ENCODE measurements at places on chromosomes 7 and 10.

GRCh38 chr10:107692072-107692471, 527.6 kb upstream of the SORCS1 start:
- no peak for DNase-seq

DNA sequence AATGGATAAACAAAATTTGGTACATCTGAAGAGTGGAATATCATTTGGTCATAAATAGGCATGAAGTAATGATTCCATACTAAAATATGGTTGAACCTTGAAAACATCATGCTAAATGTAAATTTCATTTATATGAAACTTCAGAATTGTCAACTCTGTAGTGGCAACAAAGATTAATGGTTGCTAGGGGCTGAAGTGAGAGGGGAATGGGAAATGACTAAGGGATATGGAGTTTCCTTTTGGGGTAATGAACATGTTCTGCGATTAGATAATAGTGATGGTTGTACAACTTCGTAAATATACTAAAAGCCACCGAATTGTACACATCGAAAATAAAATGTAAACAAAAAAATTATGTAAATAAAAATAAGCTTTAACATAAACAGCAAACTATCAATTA, 384.1 kb upstream of the STEAP1 start:
- DNase-seq: no peak

DNA sequence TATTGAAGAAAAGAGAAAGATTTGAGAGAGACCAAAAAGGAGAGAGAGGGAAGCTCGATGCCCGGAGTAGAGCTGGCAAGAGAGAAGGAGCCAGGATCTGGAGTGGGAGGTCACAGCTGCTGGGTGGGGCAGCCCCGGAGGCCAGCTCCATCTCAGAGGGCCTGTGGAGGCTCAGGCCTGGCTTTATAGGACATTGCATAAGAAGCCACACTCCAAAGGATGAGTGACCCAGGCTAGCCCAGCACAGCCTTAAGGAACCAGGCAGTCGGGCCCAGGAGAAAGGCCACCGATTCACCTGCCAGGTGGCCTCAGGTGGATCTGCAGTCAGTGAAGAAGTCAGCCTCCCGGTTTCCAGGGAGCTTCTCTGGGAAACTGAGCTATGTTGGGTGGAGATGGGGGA, 676 bp downstream of the PLAC9 start:
- DNase-seq: no peak

- no peak for DNase-seq
Measured at GRCh38 chr7:34034728-34035127, 129.4 kb downstream of the BMPER start.

DNA sequence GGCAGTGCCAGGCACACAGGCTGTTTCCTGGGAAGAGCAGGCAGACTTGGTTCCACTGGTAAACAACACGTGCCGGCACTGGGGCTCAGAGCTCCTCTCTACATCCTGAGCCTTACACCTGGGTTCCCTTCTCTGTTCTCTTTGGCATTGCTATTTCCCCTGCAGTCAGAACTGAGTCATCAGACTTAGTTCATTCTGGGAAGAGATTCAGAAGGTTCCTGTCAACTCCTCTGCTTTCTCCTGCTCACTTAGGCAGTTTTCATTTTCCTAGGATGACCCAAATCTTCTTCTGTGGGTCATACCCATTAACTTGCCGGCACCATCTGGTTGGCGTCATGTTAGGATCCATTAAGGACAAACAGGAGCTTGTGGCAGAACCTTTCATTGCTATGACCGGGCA, 33.4 kb upstream of the LRRC18 start:
- DNase-seq: no peak

GRCh38 chr7:140126435-140127034, 50.2 kb downstream of the KDM7A start:
- DNase-seq: no peak

- peak; percentile 8 for DNase-seq
Measured at GRCh38 chr7:92634924-92635519, 44.8 kb upstream of the FAM133B start.

- no peak for DNase-seq
Measured at GRCh38 chr10:480928-481552, 208.4 kb downstream of the DIP2C start.

- DNase-seq: peak; percentile 62
Measured at GRCh38 chr10:92757066-92757710, 67.4 kb downstream of the HHEX start.

DNA sequence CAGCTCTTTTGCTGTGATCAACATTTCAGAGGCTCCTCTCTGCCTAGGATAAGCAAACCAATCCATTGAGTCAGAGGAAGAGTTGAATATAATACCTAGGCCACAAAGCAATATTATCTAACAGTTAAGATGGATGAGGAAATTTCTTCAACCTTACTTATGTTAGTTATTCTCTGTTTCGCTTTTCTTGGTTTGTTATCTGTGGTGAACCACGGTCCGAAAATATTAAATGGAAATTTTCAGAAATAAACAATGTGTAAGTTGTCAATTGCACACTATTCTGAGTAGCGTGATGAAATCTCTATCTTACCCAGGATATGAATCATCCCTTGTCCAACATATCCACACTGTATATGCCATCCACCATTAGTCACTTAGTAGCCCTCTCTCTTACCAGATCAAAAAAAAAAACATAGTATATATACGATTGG, 1.5 kb upstream of the HTR7 start:
- no peak for DNase-seq

DNA sequence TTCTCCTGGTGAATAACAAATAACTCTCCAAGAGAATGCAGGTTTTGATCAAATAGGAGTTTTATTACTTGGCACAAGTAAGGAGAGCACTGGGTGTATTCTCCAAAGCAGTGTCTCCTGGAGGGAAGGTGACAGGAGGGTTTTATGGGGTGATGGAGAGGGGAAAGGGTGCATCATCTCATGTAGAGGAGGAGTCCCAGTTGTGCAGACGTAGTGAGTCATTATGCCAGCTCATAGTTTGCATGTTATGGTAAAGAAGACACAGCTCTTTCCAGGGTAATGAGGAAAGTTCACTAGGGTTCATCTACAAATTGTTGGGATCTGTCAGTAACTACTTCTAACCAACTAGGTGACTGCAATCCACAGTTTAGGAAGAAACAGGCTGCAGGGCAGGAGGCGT, 347.9 kb upstream of the MEOX2 start:
- no peak for DNase-seq

- peak; percentile 57 for DNase-seq
Measured at GRCh38 chr7:28298870-28299518, 113.3 kb upstream of the CREB5 start.

DNA sequence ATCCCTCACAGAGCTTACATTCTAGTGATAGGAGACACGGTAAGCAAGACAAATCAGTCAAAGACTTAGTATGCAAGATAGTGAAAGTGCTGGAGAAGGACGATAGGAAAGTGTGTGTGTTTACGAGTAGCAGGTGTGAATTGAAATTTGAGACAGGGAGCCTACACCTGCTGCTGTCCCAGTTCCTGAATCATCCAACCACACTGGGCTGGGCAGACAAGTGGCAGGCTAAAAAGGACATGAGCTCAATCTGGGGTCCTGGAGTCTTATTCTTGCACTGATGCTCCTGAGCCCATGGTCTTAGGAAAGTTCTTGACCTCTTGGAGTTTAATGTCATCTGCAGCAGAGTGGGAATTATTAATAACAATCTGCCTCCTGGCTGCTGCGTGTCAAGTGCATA, 16.2 kb downstream of the RBP3 start:
- DNase-seq: no peak

- no peak for DNase-seq
Measured at GRCh38 chr7:110774071-110774470, 316.9 kb upstream of the LRRN3 start.

DNA sequence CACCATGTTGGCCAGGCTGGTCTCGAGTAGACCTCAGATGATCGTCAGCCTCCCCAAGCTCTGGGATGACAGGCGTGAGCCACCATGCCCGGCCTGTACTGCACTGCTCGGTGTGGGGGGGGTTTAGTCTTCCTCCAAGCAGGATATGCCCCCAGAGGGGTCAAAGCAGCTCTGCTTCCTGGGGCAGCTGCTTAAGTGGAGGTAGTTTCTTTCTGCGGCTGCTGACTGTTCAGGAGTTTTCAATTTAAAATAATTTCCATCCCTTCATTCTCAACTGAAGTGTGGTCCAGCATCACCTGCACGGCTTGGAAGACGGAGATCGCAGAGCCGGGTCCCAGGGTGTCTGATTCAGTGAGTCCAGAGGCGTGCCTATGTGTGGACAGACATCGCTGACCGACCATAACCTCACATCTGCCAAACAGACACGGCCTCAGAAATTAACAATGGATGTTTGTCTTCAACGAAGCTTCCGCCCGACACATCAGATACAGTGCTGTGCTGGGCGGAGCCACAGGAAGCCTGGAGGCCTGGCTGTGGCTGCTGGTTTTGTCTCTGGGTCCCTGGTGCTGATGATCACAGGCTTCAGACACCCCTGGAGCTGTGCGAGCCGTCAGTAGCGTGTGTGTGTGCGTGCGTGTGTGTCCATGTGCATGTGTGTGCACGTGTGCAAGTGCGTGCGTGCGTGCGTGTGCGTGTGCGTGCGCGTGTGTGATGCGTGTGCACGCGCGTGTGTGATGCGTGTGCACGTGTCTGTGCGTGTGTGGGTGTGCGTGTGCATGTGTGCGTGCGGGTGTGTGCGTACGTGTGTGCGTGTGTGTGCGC, 226.5 kb upstream of the PITRM1 start:
- DNase-seq: no peak

- DNase-seq: no peak
Measured at GRCh38 chr7:129525225-129525862, 23.0 kb downstream of the SMKR1 start.

DNA sequence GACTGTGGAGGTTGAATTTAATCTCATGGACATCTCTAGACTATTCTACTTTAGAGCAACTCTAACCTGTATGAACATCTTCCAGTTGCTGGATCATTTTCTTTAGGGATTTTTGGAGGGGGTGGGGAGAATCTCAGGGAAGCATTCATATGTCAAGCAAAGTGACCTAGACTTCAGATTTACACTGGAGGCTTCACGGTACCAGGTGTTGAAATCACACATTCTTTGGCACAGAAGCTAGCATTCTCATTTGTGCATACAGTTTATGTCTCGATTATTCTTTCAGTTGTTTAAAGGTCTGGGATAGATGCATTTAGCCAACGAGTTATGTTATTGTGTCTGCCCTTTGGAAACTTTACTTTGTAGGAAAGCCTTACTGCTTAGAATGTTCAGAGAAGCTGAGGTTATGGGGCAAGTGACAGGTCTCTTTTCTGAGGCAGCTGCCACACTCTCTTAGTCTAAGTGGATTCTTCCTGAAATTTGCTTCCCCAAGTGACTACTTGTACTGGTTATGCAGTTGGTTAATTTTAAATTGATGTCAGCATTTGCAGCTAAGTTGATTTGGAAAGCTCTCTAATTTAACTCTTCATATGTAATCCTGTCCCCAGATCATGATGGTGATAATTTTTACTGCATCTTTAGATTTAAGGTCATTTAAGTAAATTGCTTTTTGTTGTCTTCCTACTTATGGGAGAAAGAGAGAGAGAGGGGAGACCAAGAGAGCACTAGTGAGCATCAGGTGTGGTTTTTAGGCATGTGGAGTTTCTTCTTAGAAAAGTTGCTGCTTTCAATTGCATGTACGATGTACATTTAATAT, 153.8 kb downstream of the PRKG1 start:
- DNase-seq: no peak

GRCh38 chr10:114173603-114173920, 441 bp downstream of the CCDC186 start:
- DNase-seq: no peak

GRCh38 chr10:97850446-97850845, 803 bp downstream of the GOLGA7B start:
- no peak for DNase-seq

- DNase-seq: no peak
Measured at GRCh38 chr7:131687296-131687695, 130.9 kb upstream of the PODXL start.

GRCh38 chr10:17445400-17445998, 8.9 kb downstream of the ST8SIA6 start:
- no peak for DNase-seq

DNA sequence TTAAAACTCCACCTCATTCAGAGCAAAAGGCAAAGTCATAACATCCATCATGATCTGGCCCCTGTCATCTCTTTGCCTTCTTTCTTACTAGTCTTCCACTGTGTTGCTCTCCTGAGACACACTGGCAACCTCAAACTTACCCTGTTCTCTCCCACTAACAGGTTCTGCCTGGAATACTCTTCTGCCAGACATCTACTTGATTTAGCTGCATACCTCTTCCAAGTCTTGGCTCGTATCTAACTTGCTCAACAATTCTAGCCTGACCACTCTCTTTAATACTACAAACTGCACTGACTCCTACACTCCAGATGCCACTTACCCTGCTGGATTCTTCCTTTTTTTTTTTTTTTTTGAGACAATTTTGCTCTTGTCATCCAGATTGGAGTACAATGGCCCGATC, 167.0 kb upstream of the MTPN start:
- no peak for DNase-seq

DNA sequence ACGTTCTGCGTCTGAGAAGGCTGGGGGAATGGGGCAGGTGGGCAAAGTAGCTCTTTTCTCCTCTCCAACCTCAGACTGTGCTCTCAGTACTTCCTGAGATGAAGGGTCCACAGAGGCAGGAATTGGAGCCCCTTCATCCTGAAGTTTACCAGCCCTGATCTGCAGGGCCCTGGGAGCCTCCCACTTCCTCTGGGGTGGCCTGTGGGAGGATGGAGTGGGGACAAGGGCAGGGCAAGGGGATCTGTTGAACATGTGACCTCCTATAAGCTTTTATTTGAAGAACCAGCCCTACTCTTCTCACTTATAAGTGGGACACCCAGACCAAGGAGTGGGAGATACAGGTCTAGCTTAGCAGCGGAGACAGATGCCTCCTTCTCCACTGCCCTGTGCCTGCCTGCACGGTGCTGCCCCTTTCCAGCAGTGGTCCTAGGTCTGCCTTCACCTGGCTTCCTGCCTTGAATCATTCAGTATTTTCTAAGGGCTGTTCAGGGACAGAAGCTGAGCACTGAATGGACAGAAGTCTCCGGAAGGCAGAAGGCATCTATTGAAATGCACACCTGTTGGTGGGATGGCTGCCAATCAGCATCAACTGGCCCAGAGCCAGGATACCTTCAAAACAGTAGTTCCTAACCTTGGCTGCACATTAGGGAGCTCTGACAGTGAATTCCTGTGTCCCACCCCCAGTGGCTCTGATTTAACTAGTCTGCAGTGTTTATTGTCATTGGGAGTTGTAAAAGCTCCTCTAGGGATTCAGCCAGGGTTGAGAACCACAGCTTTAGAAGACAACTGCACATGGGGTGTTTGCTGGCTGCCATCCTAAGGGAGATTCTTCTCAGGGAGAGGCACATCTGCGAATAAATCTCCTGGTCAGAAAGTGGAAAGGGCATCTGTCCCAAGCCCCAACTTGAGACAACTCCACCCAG, 2.7 kb upstream of the ARHGAP22 start:
- no peak for DNase-seq

DNA sequence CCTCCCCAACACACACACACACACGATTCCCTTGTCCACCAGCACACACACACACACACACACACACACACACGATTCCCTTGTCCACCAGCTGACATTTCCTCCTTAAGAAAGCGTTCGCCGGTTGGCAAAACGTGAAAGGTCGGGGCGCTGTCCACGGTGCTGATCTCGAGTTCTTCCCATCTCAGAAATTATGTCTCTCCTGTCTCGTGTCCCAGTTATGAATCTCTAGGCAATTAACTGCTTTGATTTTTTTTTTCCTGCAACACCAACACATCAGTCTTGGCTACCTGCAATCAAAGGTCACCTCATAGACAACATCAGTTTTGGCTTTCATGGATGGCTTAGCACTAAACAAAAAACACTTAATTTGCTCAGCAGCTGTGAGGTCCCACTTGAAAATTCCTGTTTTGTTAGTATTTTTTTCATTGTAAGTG, 1.9 kb downstream of the INA start:
- peak; percentile 47 for DNase-seq

GRCh38 chr7:31893365-31893764, 176.8 kb downstream of the PDE1C start:
- DNase-seq: no peak

- no peak for DNase-seq
Measured at GRCh38 chr10:17143055-17143690, 13.6 kb upstream of the CUBN start.

Measured in HAP-1 (cell line).